ENCODE measurements at places on chromosomes 2 and 18.

- no peak for DNase-seq
Observed at GRCh38 chr2:157326698-157327097, 1.1 kb upstream of the ERMN start.

GRCh38 chr2:55045780-55046179, 4.5 kb downstream of the RTN4 start:
- DNase-seq: no peak

GRCh38 chr2:38661306-38661705, 4.6 kb upstream of the GALM start:
- DNase-seq: no peak

GRCh38 chr2:182581196-182581935, 134.7 kb upstream of the DNAJC10 start:
- no peak for DNase-seq

- no peak for DNase-seq
Observed at GRCh38 chr2:35343135-35343534, 1012.4 kb upstream of the CRIM1 start.

- no peak for DNase-seq
Observed at GRCh38 chr18:55115606-55116005, 156.3 kb upstream of the CCDC68 start.

GRCh38 chr2:197191940-197192322, 118.6 kb downstream of the ANKRD44 start:
- no peak for DNase-seq

- DNase-seq: no peak
Observed at GRCh38 chr2:168804214-168804613, 1.8 kb downstream of the NOSTRIN start.

DNA sequence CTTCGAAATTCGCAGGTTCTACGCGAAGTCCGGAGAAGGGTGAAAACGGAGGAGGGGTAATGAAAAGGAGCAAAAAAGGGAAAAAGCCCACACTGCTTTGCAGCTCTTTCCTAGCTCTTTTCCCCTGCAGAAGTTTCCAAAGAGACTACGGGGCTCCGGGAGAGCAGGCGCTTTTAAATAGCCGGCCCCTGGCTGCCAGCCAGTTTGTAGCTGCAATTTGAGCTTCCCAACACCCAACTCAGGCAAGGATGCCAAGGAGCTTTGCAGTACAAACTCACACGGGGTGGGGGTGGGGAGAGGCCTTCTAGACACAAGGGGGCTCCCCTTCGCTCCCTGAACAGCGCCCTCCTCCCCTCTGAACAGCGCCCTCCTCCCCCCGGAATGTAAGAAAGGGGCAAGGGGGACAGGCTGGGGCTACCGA, at the start of gene IGFBP5:
TSS of gene IGFBP5 (minus strand) at position 149 of the 421 bp plus-strand sequence. CDS start 774 bp downstream, outside the sequence.
- DNase-seq: no peak

- no peak for DNase-seq
Observed at GRCh38 chr2:225472161-225472560, 72.7 kb downstream of the NYAP2 start.

- no peak for DNase-seq
Observed at GRCh38 chr2:27245626-27246025, 17.2 kb downstream of the SLC30A3 start.

GRCh38 chr2:156784020-156784701, 348.0 kb downstream of the GPD2 start:
- no peak for DNase-seq

DNA sequence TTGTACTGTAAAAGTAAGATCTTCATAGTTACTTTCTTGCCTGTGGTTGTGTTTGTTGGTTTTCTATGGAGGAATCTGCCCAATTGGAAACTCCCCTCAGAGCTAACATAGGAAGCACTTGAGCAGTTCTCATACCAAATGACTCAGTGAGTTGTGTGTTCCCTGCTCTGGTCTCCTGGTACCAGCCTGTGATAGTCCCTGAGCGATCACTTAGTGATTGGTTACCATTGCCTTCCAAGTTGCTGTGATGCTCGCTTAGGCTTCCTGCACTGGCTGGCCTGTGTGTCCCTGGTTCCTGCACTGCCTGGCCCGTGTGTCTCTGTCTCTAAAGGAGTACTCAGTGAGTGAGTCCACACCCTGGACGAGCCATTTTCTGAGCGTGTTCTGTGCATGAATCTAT, 133.0 kb downstream of the MAP4K4 start:
- DNase-seq: no peak

GRCh38 chr18:35876243-35876642, 96.2 kb upstream of the RMP24 start:
- no peak for DNase-seq

DNA sequence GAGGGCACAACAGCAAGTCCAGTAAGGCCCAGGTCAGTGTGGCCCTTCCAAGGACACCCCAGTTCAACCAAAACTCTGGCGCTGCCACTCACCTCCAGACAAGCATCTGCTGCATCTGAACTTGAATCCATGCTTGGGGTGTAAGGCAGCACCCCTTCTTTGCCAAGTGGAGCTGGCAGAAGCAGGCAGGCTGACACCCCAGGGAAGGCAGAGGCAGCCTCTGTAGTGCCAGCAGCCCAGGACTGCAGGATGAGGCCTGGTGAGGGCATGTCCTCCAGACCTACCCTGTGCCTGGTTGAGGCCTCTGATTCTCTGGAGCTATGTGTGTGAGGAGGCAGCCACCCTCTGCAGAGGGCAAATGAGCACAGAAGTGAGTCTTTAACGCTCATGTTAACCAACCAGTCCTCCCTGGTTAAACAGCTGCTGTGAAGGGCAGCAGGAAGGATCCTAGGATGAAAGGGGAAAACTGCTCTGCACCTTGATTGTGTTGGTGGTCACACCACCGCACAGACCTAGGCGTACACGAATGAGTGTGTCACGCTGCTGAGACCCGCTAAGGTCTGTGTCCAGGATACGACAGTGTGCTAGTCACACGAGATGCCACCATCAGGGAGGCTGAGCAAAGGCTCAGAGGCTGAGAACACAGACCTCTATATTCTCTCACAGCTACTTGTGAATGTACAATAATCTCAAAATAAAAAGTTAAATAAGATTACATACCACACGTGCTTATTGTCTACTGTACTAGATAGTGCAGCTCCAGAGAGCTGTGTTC, 2.2 kb downstream of the PARD6G start:
- no peak for DNase-seq

- no peak for DNase-seq
Observed at GRCh38 chr2:9998916-9999654, 44.3 kb upstream of the KLF11 start.

All from stimulated activated CD8-positive, alpha-beta memory T cell treated with anti-CD3 and anti-CD28 coated beads, Interleukin-4, amount 100 ng/mL, for 1 hour (primary cell).